Thoracic aorta (tissue), 2 donors: ENCODE measurements at places on chromosomes 7 and 10. TPM values are rescaled to one million over a fixed set of nuclear protein-coding genes. Genes with fewer than 3 reads are reported as not detected.

GRCh38 chr10:102604439-102604841, 39.8 kb upstream of the TRIM8 start:
- peaks cover 49% of the 10 kb centered on the region for H3K4me1 ChIP-seq
- no peak overlapping the region for H3K4me3 ChIP-seq
- DNase-seq: no peak
- no peaks in the 10 kb centered on the region for H3K27me3 ChIP-seq
- no peak overlapping the region for H3K27ac ChIP-seq

GRCh38 chr7:128318691-128319090, 25.0 kb downstream of the RBM28 start:
- H3K27me3 ChIP-seq: no peaks in the 10 kb centered on the region
- H3K36me3 ChIP-seq: peaks cover 66% of the 10 kb centered on the region
- H3K27ac ChIP-seq: no peak overlapping the region
- no peaks in the 10 kb centered on the region for H3K4me1 ChIP-seq
- DNase-seq: no peak

GRCh38 chr10:62056698-62057097, 155.2 kb downstream of the ARID5B start:
- no peaks in the 10 kb centered on the region for H3K27me3 ChIP-seq
- H3K4me3 ChIP-seq: peak overlapping the region; percentile 83
- H3K4me1 ChIP-seq: peaks cover 89% of the 10 kb centered on the region
- DNase-seq: no peak
- peak overlapping the region; percentile 96 for H3K27ac ChIP-seq

GRCh38 chr10:116654816-116655215, 34.1 kb downstream of the PNLIPRP2 start:
- H3K27ac ChIP-seq: no peak overlapping the region
- DNase-seq: no peak
- H3K4me1 ChIP-seq: no peaks in the 10 kb centered on the region
- H3K36me3 ChIP-seq: no peaks in the 10 kb centered on the region

DNA sequence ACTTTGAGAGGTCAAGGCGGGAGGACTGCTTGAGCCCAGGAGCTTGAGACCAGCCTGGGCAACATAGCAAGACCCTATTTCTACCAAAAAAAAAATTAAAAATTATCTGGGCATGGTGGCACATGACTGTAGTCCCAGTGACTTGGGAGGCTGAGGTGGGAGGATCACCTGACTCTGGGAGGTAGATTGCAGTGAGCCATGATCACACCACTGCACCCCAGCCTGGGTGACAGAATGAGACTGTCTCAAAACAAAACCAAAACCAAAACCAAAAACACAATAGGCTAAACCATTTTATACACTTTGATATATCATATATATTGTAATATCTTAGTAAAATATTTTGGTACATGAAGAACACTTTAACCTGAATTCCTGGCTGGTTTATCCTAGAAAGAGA, 101.6 kb downstream of the RAPGEF5 start:
- no peaks in the 10 kb centered on the region for H3K4me1 ChIP-seq
- no peak overlapping the region for H3K27ac ChIP-seq
- no peak for DNase-seq
- no peaks in the 10 kb centered on the region for H3K36me3 ChIP-seq
- no peak overlapping the region for H3K4me3 ChIP-seq

- H3K27ac ChIP-seq: no peak overlapping the region
- no peaks in the 10 kb centered on the region for H3K36me3 ChIP-seq
Observed at GRCh38 chr7:120986650-120987049, 1.9 kb upstream of the CPED1 start.

DNA sequence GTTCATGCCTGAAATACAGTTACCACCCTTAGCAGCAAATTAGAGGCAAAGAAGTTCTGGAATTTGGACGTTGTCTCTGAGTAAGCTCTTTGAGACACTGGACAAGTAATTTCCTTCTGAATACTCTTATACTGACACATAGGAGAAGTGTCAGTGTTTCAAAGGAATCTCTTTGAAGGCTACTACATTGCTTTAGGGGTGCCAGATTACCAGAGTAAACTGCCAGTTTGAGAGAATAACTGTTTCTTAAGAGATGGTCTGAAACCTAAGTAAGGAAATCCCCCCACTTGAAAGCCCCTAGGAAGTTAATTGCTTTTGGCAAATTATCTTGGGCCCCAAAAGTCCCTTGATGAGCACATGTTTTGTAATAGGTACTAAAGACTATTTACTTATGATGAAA, 3.4 kb downstream of the FAS start:
- H3K36me3 ChIP-seq: no peaks in the 10 kb centered on the region
- H3K27me3 ChIP-seq: no peaks in the 10 kb centered on the region
- no peak overlapping the region for H3K27ac ChIP-seq
- no peak for DNase-seq

DNA sequence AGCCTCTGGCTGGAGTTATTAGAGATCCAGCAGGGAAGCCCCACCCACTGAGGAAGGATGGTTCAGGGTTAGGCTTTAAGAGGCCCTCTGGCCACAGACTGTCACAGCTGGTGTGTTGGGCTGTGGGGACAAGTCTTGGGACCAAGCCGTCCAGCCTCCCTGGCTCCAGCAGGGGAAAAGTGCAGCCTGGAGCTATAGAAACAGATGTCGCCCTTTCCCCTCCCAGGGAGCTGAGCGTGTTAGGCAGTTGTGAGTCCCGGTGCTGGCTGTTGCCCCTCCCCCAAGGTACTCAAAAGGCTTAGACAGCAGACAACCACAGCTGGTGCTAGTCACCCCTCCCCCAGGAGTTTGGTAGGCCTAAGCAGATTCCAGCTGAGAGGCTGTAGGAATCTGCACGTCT, 143.4 kb downstream of the TMEM168 start:
- no peaks in the 10 kb centered on the region for H3K4me1 ChIP-seq
- no peak for DNase-seq
- no peak overlapping the region for H3K27ac ChIP-seq
- no peaks in the 10 kb centered on the region for H3K27me3 ChIP-seq
- H3K36me3 ChIP-seq: no peaks in the 10 kb centered on the region

DNA sequence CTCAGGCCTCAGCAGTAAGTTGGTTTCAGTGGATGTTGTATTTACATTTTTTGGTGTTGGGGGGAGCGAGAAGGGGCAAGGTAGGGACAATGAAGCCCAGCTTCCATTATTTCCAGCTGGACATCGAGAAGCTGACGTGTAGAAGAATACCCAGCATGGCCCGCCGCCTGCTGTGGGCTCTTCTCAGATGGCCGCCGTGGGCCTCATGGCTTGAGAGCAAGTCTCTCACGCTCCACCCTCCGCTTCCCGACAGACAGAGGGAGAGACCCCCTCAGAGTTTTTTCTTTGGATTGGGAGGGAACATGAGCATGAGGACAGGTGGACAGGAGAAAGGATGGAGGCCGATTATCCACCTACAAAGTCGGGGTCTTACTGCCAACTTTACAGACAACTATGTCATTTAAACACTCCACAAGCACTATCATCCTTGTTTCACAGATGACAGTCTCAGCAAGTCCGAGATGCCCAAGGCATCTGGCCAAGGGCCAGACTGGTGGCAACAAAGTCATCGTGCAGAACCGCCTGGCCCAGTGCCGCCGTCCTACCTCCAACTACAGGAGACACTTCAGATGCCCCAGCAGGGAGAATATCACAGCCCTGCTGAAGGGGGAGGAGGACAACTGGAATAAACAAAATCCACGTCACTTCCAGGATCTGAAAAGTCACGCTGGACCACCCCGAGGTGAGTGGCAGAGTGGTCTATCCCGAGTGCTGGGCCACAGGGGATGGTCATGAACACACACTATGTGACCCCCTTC, 195.9 kb downstream of the DIP2C start:
- no peaks in the 10 kb centered on the region for H3K36me3 ChIP-seq
- peaks cover 9% of the 10 kb centered on the region for H3K4me1 ChIP-seq
- DNase-seq: no peak
- no peak overlapping the region for H3K4me3 ChIP-seq
- no peaks in the 10 kb centered on the region for H3K27me3 ChIP-seq

DNA sequence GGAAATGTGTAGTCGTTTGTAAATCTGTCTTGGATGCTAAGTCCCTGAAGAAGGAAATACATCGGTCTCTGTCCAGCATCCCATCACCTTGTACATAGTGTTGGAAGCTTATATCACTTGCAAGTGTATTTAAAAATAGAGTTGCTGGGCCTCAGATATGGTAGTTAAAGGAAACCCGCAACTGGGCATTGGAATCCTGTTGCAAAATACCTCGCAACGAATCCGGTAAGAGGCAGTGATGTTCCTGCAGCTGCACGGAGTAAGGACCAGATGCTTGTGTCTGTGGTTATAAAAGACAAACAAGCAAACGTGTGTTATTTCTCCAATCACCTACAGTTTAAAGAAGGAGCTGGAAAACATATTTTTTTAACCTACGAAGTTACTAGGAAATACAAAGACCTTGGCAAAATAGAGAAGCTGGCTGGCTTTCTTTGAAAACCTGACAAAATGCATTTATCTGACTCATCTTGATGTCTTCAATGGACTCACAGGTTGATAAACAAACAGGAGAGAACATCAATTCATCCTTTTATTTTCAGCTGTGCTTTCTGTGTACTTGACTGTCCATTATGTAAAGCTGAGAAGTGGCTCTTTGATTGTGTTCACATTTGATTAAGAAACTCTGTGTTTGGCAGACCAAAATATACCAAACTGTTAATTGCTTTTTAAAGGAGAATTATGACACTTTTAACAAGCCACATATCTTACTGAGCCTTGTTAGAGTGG, 326.4 kb downstream of the SFMBT2 start:
- H3K27me3 ChIP-seq: no peaks in the 10 kb centered on the region
- H3K4me3 ChIP-seq: no peak overlapping the region

- no peaks in the 10 kb centered on the region for H3K27me3 ChIP-seq
- no peak overlapping the region for H3K4me3 ChIP-seq
- DNase-seq: no peak
Observed at GRCh38 chr10:91287276-91287675, 66.8 kb downstream of the PCGF5 start.

The PKD1L1 gene
- total RNA-seq: 0.85 TPM

The DNAH11 gene
- 1.9 TPM for total RNA-seq

The CALHM1 gene
- total RNA-seq: not detected

The WIPF3 gene
- total RNA-seq: 2.4 TPM

The HACD1 gene
- total RNA-seq: 109 TPM

The SGCE gene
- total RNA-seq: 106 TPM

The SUN3 gene
- not detected for total RNA-seq

The AKR1C2 gene
- total RNA-seq: 44.9 TPM
